RWPE1 (cell line): ENCODE measurements at places on chromosomes 7 and 10.

- no peak for DNase-seq
Observed at GRCh38 chr10:102959360-102959759, 41.3 kb downstream of the CNNM2 start.

- DNase-seq, result no peak
Observed at GRCh38 chr7:133609806-133610205, 356.9 kb downstream of the EXOC4 start.

GRCh38 chr7:85039196-85039923 is 147.5 kb downstream of the SEMA3D start:
- DNase-seq, result no peak

- peak; percentile 53 for DNase-seq
Observed at GRCh38 chr7:70829221-70830059, 302.5 kb upstream of the GALNT17 start.

DNA sequence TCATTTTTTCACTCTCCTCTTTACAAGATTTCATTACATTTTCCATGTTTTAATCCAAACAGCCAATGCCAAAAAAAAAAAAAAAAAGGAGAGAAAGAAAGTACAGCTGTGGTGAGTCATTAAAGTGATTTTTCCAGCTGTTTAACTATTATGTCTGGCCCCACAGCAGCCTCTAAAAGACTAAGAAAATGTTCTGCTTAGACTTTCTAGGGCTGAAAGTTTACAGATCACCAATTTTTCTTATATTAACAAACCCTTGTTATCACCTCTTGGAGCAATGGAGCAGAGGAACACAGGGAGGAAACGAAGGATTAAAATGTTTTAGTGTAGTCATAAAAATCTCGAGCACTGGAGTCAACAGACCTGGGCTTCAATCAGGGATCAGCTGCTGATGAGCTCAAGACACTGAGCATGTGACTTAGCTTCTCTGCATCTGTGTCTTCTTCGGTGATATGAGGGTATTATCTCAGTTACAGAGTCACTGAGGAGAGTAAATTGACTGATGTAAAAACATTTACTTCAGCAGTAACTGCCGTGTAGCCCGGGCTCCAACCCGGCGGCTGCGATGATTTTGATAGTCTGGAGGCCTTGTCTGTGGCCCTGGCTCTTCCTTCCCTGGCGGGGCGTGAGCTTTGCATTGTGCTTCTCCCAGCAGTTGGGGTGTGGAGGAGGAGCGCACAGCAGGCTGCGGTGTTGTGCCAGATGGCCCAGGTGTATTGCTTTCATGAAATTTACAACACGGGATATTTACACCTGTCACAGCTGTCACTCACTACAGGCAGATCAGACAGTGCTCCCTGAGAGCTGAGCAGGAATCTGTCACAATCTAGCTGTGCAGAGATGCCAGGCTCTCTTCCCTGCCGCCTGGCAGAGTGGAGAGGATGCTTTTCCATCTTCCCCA is 298.3 kb upstream of the FZD8 start:
- DNase-seq, result no peak

DNA sequence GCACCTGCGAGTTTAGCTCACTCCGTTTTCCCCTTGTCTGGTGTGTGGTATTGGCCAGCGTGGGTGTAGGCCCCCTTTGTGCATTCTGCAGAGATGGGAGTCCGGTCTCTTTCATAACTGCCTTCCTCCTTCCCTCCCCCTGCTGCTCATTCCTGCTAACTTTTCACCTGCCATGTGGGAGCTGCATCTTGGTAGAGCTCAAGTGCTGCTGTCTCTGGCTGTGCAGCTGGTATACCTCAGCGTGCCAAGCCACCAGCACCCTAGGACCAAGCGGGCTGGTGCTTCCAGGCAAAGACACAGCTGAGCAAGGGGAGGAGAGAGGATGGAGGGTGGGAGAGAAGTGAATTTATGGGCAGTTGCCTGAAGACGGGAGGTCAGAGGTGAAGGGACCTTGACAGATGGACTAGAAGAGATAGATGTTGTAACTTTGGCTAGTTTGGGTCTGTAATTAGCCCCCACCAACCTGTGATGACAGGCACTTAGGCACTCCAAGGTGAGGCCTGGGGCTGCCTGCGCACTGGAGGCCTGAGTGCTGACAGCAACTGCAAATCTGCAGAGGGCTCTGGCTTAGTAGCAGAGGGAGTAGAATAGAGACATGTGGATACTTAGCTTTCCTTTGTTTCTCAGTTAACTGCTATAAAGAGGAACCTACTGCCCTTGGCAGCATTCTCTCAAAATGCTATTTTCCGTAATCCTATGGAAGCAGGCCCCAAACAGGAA is 148.8 kb upstream of the AGK start:
- DNase-seq, result no peak

DNA sequence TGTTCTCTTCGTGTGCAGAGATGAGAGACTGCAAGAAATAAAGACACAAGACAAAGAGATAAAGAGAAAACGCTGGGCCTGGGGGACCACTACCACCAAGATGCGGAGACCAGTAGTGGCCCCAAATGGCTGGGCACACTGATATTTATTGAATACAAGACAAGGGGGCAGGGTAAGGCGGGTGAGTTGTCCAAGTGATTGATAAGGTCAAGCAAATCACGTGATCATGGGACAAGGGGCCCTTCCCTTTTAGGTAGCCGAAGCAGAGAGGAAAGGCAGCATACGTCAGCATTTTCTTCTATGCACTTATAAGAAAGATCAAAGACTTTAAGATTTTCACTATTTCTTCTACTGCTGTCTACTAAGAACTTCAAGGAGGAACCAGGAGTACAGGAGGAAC is 762.1 kb downstream of the TNS3 start:
- DNase-seq, result no peak

DNA sequence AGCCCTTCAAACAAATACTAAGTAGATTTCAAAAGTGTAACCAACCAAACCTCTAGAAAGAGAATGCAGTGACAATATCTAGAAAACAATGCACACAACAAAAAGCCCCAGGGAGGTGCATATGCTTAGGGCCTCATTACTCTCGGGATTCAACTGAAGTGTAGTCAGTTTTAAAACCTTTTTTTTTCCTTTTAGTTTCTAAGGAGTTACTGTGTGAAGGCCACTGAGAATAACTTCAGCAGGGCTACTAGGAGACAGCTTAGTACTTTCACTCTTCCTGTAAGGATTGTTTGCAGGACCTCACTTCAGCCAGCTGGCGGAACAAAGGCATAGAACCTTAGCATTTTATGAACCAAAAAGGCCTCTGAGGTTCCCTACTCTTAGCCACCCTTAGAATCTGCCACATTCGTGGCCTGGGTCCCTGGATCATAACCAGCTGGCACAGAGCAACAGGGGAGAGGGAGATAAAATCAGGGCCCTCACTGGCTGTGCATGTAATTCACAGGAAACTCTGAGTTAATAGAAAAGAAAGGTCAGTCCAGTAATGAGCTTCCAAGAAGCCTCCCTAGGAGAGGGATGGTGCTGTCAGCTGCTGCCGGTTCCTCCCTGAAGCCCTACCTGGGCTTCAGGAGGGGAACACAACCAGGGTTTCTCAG is 3.6 kb downstream of the VOPP1 start:
- DNase-seq, result no peak

DNA sequence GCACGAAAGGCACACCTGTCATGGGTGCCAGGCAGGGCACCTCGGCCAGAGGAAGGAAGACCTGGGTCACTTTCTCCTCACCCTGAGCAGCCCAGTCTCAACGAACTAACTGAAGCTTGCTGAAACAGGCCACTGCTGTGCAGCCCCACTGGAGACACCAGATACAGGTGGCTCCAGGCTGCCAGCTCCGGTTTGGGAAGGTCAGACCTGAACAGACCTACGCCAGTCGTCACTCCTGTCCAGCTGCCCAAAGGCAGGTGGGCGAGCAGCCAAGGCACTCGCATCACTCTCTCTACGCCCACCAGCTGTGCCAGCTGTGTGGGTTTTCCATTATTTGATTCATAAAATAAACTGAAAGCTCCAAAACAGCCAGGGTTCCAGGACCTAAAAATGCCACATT is 256.1 kb downstream of the ZMYND11 start:
- no peak for DNase-seq

- DNase-seq, result peak; percentile 8
Observed at GRCh38 chr7:114242992-114243507, 171.6 kb upstream of the FOXP2 start.

GRCh38 chr10:61409157-61409556 is 44.0 kb downstream of the TMEM26 start:
- DNase-seq, result no peak

DNA sequence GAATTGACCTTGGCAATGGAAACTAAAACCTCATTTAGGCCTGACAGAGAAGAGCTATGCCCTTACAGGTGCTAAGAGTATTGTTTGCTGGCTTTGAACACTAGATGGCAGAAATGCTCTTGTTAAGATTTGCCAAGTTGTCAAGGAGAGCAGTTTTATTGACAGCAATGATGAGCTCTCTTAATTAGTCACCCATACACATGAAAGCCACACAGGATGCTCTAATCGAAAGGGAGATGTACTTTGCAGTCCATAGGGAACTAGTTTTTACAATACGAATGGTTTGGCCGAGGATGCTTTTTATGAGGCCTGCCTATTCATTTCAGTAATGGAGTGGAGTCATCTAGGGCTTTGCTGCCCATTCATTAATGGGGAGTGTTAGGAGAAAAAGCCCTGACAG is 45.4 kb upstream of the MBL2 start:
- DNase-seq, result peak; percentile 44

GRCh38 chr7:51817694-51818225 is 501.2 kb upstream of the COBL start:
- no peak for DNase-seq

DNA sequence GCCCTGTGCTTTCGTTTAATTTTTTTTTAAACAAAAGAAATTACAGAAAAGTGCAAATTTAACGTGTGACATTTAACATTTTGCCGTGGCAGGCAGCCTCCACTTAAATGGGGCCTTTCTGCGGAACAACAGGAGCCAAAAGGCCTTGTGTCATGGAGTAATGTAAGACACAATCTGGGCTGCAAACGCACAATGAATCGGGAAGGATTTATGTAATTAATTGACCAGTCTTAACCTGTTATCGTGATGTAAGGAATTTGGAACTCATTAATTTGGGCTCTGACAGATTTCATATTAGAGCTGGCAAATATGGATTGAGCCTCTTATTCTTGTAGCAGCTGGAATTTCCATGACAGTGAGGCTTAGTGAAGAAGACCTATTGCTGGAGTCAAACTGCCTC is 86.4 kb downstream of the SNX10 start:
- DNase-seq, result no peak

DNA sequence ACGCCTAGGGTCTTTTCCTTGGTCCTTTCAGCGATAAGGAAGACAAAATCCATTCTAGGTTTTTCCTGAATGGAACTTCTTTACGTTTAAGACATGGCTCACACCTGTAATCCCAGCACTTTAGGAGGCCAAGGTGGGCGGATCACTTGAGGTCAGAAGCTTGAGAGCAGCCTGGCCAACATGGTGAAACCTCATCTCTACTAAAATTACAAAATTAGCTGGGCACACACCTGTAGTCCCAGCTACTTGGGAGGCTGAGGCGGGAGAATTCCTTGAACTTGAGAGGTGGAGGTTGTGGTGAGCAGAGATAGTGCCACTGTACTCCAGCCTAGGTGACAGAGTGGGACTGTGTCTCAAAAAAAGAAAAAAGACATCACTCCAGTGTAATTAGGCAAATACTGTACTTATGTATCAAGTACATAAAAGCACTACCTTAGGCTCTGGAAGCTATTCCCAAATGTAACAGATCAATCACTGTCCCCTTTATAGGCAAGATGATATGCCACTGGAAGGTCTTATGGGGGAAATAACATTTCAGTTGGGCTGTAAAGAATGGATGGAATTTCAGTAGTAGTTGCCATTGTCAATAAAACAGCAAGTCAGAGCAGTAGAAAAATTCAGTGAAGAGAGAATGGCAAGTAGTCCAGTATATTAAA is 5.7 kb downstream of the STK17A start:
- no peak for DNase-seq

DNA sequence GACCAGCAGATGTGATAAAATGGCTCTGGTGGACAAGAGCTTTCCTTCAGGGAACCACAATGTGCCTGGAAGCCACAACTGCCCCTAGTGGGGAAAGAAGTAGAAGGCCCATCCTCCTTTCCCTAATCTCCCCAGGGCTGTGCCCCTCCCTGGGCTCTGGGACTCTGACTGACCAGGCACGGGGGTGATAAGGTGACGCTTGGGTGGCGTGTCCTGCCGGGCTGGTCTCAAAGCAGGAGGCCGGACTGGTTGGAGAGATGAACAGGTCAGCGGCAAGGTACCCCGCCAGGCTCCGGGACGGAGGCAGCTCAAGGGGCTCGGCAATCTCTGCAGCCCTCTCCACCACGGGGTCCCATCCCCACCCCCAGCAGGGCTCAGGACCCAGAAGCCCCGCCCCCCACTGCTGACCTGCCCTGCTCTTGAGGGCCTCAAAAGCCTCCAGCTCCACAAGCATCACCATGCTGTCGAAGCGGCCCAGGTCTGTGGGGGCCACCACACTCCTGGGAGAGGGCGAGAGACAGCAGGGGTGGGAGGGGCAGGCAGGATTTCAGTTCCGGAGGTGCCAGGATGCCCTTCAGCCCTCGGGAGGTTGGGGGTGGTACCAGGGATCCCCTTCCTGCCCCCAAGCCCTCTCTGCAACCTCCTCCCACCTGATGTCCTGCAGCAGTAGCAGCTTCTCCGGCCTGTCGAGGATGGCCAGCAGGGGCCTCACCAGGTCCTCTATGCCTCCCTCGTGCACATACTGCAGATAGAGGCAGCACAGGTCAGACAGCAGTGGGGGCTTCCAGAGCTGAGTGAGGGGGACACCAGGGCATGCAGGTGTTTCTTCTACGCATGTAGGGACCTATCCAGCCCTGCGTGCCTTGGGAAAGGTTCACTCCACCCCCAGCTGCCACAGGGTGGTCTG is 12.2 kb downstream of the LZTS2 start:
- no peak for DNase-seq
